ENCODE measurements at places on chromosomes 7 and 10.

GRCh38 chr10:71840177-71840957, 10.7 kb downstream of the PSAP start:
- DNase-seq, result peak; percentile 95

DNA sequence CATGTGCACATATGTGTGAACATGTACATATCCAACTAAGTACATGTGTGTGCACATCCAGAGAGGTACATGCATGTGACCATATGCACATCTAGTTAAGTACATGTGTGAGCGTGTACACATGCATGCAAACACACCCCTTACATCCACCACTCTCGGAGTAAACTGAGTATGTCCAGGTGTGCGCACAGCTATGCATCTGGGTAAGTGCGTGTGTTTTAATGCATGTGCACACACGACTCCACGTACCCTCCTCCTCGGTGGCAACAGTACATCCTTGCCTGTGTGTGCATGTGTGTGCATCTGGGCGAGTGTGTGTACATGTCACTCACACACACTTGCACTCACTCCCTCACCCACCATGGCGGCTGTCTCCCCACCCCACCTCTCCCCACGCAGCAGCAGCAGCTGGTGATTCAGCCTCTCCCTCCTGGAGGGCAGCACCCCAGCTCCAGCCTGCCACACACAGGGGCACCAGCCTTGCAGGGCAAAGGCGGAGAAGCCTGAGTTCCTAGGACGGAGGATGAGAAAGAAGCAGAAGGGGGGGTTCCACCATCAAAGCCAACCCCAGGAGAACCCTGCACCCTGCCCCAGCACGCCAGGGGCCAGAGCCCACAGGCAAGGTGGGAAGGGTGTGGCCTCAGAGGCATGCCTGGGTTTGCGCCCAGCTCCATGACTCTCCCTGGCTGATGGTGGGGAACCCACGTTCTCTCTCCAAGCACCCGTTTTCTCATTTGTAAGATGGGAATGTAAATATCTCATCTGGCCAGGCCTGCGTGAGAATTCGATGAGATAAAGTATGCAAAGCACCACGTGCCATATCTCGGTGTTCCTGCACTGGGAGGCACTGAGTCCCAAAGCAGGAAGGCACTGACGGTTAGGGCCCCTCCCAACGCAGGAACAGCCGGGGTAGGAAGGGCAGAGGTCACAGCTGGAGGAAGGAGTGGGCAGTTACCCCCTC, 27.7 kb upstream of the DNAAF5 start:
- no peak for DNase-seq

- DNase-seq, result no peak
Observed at GRCh38 chr7:40569326-40569725, 434.5 kb downstream of the SUGCT start.

DNA sequence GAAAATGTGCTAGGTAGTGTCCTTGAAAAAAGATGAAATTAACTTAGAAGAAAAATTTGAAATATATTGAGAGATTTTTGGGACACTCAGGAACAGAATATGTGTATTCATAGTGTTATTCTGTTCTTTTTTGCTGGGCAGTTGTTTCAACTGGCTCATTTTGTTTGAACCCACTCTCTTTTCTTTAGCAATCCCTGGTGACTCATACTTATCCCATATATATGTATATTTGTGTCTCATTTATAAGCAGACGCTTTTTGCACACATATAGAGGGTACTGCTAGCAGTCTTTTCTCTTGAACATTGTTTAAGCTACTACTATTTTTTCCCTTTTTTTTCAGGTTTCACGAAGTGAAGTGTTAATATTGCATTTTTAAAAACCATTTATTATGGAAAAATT, 1.9 kb downstream of the EXOC6 start:
- peak; percentile 28 for DNase-seq

DNA sequence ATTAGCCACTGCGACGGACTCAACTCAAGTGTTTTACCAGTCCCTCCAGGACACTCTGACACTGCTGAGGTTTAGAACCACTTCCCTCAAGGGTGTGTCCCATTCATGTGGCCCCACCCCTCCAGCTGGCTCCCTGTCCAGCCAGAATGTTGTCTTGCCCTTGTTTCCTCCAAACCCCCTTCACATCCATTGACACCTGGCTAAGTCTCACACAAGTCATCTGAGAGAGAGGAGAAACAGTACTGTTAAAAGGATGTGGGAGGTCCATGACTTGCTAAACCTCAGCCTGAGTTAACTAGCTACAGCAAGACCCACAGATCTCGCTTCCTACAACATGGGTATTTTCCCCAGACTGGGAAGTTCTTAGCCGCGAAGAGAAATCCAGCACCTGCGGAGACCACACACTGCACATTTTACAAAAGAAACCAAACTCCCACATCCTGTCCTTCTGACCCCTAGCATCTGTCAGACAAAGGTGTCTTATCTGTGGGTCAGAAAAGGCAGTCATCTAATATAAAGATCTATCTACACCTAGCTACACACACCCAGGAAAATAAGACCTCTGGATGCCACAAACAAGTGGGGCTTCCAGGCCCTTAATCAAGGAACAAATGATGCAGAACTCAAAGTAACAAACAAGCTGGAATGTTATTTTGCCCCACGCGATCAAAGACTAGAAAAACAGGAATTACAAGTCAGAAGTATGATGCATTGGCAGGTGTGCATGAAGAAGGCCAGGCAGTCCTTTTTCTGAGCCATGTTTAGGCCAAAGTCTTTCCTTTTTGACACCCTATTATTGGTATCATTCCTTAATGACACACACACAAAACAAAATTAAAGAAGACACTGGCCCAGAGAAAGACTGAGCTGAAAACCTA, 13.9 kb downstream of the OSBPL3 start:
- DNase-seq, result no peak
